ENCODE measurements at places on chromosomes 16 and 17.

DNA sequence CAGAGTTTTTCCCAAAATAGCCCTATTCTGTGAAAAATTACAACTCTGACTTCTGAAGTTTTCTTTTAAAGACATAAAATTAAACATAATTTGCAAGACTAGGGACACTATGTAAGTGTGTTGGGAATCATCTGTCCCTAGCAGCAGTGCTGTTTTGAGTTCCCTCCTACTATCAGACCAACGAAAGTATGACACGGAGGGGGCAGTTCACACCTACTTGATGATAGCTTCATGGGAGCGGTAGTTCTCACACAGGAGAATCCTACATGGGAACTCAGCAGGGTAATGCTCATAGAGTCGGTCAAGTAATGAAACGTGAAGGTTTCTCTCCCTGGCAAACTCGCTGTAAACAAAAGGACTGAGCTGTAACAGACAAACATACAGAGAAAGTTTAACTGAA is 96.6 kb downstream of the HELZ start:
- no peak for DNase-seq

GRCh38 chr16:67024384-67025209 is 4.4 kb upstream of the CBFB start:
- DNase-seq = no peak

DNA sequence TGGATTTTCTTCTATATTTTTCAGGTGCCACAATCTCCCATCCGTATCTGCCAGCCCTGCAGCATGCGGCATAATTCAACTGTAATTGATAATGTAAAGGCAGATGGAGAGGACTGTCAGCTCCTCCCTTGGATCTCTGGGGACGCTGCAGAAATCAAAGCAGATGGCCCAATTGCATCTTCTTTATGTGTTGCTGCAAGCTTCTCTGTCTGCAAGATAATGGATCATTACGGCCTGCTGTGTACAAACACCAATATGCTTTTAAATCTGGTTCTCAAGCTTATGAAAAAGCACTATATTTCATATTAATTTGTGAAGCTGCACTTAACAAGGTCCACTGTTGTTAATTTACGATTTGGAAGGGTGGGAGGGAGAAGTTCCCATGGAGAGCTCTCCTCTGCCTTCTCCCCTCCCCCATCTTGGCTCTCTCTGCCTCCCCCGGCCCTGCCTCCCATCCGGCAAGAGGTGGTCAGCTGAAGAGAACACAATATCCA is 607.5 kb downstream of the TOX3 start:
- DNase-seq = no peak

DNA sequence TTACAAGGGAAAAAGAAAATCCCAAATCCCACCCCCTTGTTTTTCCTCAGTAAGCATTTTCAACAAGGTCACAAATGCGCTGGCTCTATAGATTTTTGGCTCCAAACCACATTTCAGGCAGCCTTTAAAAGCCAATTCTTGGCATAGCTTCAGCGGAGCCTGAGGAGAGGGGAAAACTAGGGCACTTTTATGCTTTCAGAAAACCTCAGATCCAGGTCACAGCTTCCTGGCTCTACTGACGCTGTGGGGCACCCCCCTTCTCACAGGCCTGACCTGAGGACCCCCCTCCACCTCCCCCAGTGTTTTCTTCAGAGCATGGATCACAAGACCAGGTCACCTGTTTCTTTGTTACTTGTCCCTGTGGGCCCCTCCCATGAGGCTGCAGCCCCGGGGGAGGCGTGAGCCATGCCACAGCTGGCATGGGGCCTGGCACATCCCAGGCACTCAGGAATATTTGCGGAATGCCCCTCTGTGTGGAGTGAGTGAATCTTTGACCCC is 30.1 kb upstream of the MTSS2 start:
- DNase-seq = no peak

GRCh38 chr17:11645426-11645825 is 47.2 kb downstream of the DNAH9 start:
- DNase-seq = no peak

DNA sequence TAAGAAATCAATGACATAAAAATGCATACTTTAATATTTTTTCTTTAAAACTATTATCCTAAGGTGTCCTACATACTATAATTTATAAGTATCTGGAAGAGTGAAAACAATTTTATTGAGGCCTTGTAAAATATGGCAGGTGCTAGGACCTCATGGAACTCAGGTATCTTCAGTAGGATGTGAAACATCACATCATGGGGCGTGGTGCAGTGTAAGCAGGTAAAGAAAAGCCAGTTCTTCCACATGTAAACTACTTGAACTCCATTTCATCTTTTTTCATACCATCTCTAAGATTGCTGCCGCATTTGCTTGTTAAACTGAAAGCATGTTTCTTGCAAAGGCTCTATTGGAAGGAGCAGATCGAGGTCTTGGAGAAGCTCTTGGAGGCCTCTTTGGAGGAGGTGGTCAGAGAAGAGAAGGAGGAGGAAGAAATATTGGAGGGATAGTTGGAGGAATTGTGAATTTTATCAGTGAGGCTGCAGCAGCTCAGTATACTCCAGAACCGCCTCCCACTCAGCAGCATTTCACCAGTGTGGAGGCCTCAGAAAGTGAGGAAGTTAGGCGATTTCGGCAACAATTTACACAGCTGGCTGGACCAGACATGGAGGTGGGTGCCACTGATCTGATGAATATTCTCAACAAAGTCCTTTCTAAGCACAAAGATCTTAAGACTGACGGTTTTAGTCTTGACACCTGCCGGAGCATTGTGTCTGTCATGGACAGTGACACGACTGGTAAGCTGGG is at the start of gene CAPNS2:
Gene CAPNS2, plus strand, starts transcription at position 253 of the 744 bp plus-strand sequence. Its CDS starts 73 bp downstream, at position 326.
- DNase-seq = no peak

DNA sequence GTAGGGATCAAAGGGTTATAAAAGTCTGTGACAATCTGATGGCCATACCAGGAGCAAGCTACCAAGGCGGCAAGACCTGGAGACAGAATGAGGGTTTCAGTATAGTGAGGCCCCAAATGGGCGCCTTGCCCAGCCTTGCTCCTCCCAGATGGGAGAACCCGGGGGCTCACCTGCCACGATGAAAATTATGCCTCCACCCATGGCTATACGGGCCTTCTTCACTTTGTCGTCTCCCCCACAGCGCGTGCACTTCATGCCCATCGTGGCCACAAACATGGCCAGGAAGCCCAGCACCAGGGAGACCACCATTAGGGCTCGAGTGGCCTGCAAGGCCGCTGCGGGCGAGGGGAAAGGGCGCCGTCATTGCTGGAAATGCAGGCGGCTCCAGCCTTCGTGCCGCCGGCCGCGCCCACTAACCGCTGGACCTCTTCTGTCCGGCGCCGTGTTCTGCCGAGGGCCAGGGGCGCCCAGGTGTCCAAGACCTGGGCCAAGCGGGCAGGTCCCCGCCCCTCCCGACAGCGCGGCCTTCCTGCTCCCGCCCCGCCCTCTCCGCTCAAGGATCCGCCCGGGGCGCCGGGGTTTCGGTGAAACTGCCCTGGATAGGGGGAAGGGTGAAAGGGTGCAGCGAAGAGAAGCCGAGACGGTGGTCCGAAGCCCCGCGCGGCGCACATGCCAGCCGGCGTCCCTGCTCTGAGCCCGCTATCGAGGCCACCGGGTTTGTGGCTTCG is 1.5 kb downstream of the CLDN7 start:
- peak; percentile 83 for DNase-seq

DNA sequence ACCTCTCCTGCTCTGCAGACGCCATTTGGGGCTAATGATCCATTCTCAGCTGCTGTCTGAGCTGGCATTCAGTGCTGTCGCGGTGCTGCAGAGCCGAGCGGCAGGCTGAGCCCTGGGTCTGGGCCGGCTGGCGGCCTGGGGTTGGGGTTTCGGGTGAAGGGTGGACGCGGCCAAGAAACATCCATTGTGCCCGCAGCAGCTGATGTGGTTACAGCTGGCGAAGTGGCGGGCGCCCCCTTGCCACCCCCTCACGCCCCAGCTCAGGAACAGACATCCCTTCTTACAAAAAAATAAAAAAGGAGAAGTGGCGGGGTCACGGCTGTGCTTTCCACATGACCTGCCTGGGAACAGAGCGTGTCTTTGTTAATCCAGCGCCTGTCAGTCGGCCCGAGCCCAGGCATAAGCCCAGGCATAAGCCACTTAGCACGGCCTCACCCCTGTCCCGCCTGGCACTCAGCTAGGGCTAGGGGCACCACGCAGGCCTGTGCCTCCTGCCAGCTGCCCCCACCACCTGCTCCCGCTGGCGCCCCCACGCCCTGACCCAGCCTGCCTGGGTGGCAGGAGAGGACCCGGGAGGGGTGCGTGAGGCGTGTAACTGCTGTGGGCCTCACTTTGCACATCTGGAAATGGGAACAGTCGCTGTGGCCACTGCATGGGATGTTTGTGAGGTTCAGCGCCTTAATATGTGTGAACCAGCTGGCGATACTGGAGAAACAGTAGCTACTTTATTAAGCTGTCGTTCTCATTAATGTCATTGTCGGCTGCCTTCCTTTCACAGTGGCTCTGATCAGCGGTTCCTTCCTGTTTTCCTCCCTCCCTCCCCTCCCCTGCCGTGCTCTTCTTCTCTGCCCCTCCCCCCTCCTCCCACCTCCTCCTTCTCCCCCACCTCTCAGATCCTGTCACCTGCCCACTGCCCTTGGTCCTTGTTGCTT is 197.7 kb upstream of the CIBAR2 start:
- DNase-seq = no peak

- DNase-seq = no peak
These were observed 22.7 kb downstream of the RNF43 start for GRCh38 chr17:58394534-58395223.

DNA sequence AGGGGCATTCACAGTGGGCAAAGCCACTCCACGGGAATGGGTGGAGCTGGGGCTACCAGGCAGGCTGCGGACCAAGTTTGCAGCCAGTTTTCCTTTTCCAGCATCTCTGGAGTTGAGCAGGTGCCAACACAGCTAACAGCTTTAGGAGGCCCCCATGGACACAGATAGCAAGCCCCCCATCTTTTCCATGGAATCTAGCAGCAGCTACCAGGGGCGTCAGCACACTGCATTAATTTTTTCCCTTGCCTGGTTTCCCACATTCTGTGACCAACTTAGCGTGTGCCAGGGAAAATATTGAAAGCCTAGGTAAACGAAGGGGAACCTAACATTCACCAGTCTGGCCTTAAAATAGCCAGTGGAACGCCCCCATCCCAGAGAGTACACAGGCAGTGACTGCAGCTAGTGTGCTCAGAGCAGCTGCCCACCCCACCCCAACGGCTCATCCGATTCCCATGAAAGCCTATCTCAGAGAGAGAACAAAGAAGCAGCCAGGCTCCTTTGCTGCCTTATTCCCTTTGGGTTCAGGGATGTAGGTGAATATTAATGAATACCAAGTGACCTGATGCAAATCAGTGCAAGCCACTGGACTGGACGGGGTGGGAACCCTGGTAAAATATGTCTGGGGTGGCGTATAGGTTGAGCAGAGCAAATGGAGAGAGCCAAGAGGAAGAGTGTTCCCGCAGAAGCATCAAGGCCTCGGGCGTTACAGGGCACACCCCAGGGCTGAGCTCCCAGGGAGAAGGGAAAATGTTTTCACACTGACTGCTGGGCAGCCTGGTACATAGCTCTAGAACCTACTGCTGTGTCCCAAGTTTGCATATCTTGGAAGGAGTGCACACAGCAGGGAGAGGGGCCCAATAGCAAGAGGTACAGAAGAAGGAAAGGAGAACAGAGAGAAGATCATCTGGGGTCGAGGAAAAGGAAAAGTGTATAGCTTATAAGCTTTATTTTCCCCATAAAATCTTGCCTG is 73.9 kb upstream of the SOX9 start:
- DNase-seq = no peak

DNA sequence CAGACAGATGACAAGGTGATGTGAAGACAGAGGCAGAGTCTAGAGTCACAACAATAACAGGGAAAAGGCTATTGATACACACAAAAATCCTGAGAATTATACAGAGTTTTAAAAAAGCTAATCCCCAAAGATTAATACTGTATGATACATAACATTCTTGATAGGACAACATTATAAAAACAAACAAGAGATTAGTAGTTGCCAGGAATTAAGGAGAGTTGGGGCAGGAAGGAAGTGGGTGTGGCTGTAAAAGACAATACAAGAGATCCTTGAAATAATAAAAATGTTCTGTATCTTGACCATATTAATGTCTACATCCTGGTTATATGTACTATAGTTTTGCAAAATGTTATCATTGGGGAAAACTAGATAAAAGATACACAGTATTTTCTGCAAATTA is 309.5 kb upstream of the PMFBP1 start:
- DNase-seq = no peak

DNA sequence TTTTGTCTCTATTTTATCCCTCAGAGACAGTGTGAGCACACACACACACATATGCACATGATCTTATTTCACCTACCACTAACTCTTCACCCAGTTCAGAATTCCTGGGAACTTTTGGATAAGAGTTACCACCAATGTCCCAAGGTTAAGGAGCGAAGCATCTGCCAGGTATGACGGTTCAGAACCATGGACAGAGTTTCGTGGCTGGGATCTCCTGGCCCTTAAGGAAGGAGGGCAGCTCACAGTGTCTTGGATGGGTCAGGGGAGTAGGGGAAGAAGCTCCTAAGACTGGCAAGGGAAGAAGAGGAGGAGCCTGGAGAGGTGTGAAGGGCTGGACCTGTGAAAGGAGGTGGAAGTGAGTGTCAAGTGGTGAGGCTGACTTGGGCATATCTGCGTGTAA is 23.0 kb upstream of the TMEM132E start:
- DNase-seq = peak; percentile 64

DNA sequence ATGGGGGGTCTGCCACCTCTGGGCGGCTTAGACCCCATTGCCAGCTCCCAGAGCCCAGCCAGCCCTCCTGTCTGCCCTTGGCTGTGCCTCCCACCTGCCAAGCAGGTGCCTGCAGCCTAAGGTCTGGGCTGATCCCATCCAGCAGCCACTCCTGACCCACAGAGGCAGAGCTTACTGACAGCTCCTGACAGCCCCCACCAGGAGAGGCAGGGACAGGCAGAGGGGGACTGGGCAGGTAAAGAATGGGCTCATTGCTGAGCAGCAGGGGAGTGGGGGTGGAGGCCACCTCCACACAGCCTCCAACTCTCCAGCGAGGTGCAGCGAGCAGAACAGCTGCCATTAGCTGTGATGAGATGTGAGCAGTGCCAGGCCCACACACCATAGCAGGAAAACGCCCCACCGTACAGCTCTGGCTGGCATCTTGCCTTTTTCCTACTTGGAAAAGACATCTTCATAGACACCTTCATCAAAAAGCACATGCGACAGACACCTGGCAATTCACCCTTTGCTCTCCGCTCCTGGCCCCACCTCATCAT is 164.4 kb downstream of the C16orf78 start:
- DNase-seq = no peak

DNA sequence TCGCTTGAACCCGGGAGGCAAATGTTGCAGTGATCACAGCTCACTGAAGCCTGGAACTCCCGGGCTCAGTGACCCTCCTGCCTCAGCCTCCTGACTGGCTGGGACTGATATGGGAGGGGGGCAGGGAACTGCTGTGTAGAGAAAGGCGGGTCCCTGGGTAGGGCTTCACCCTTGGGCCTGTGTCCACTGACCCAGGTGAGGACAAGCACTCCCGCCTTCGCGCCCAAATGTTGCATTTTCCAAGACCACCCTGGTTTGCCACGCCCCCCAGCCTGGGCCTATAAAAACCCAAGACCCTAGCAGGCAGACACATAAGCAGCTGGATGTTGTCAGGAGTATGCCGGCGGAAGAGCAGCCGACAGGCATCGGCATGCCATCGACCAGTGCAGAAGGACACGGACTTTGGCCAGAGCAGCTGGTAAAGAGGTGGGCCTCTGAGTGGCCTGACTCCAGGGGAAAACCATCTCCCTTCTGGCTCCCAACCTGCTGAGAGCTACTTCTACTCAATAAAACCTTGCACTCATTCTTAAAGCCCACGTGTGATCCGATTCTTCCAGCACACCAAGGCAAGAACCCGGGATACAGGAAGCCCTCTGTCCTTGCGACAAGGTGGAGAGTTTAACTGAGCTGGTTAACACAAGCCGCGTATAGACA is 19.1 kb downstream of the SMYD4 start:
- peak; percentile 49 for DNase-seq

Measured in Caco-2 (cell line).